Thoracic aorta (tissue), 2 donors: ENCODE measurements at places on chromosomes 3 and 15.

DNA sequence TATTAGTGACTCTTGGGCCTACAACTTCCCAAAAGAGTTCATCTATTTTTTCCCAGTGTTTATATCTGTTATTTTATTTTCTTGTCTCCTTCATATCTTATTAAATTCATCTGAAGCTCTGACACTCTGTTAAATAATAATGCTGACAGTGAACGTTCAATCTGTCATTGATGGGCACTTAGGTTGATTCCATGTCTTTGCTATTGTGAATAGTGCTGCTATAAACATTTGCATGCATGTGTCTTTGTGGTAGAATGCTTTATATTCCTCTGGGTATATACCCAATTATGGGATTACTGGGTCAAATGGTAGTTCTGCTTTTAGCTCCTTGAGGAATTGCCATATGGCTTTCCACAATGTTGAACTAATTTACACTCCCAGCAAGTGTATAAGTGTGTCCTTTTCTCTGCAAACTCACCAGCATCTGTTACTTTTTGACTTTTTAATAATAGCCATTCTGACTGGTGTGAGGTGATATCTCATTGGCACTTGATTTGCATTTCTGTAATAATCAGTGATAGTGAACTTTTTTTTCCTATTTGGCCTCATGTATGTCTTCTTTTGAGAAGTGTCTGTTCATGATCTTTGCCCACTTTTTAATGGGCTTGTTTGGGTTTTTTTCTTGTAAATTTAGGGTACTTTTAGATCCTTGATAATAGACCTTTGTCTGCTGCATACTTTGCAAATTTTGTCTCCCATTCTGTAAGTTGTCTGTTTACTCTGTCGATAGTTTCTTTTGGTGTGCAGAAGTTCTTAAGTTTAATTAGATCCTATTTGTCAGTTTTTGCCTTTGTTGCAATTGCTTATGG lies 122.5 kb downstream of the LEKR1 start:
- no peak for DNase-seq

DNA sequence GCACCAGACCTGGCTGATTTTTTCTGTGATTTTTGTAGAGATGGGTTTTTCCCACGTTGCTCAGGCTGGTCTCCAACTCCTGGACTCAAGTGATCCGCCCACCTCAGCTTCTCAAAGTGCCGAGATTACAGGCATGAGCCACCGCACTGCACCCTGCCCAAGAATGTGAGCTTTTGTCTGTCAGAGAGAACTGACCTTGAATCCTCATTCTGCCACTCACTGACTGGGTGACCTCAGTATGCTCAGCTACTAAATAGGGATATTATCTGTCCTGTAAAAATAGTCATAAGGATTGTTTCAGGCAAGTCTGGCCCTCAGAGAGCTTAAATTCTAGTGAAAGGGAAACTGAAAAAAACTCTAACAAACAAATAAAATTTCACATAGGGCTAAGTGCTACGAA lies 2.1 kb upstream of the RFT1 start:
- no peak for DNase-seq

GRCh38 chr15:74470631-74471395 lies 9.9 kb upstream of the UBL7 start:
- no peak for DNase-seq

DNA sequence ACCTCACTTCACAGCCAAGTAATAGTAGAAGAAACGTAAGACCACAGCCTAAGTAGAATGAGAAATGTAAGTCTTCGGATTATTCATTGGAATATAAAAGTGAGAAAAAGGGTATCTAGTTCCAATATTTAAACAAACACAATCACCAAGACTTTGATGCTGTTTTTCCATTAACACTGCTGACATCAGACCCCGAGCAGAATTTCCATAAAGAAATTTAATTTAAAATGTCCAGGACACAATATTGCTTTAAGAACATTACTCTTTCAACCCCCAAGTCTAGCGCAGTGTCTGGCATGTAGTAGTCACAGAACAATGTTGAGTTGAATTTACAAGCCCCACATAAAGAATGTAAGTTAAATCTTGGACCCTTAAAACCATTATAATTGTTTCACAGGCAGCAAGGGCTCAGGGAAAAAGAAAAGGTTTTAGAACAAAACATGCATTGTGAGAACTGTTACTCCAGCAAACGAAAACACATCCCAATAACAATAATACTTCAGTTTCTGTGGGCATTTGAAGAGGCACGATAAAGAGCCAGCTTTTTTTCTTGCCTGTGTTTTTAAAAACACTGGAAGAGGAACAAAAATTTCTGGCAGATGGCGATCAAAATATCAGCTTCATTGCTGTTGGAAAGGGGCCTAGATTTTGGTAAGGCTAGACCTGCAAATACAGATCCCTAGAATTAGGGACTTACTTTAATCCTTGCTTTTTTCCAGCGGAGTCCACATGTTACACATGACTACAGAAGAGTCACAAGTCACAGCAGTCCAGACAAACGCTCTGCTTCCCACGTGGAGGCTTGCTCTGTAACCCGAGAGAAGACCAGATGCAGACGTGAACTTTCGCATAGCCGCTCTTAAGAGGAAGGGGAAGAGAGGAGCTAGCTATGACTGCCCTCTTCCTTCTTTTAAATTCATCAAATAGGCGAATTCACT lies 77.9 kb upstream of the IGSF10 start:
- DNase-seq, result no peak

GRCh38 chr15:39204031-39204430 lies 376.8 kb upstream of the THBS1 start:
- no peak for DNase-seq

DNA sequence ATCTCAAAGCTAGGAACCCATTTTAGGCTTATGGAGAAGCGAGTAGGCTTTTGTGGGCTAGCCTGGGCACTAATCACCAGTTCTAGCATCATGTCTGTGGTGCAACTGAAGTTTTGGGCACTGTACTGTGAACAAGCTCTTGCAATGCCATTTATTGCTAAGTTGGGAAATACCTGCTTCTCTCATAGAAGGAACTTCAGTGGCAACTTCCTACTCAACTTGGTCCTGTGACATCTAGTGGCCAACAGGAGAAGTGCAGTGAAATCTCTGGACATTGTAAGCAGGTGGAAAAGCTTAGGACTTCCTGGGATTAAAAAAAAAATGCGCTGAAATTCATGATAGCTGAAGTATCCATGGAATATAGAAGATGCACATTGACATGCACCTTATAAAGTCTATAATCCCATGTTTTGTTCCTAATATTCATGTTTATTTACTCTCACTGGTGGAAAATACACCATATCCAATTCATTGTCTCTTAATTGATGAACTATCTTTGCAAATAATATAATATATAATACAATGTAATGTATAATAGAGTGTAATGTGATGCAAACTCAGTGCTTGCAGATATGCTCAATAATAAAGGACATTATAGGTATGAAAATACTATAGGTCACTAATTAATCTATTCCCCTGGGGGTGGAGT lies 6.5 kb upstream of the ALDH1A3 start:
- peak; percentile 28 for DNase-seq

DNA sequence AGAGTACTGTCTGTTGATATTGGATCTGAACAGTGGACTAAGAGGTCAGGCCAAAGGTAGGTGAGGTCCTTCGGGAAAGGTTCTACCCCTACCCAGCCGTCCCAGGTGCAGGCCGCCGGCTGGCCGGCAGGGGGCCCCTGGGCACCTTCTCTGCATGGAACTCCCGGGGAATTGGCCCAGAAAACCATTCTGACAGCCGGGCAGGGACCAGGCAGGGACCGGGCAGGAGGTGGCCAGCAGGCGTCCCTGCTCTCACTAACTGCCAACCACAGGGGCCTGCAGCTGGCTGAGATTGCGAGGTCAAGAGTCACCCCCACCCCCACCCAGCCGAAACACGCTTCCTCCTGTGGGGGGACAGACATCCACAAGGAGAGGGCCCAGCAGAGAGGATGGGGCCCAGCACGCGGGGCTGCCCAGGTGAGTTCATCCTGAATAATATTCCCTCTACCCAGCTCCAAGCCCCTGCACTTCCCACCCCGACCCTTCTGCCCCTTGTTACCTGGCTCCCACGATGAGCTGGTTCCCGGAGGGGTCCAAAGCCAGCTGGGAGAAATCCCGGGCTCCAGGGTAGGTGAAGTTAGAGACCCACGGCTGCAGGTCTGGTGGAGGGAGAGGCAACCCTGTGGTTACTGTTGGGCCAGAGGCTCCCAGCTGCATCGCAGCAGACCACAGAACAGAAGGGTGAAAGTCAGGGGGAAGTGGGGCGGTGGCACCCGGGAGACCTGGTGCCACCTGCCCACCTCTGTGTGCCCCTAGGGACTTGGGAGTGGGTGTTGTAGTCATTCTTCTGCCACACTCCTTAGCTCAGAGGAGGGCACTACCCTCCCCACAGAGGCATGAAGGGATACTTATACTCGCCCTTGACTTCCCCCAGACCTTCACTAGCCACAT lies 84.4 kb downstream of the SEMA5B start:
- peak; percentile 41 for DNase-seq

DNA sequence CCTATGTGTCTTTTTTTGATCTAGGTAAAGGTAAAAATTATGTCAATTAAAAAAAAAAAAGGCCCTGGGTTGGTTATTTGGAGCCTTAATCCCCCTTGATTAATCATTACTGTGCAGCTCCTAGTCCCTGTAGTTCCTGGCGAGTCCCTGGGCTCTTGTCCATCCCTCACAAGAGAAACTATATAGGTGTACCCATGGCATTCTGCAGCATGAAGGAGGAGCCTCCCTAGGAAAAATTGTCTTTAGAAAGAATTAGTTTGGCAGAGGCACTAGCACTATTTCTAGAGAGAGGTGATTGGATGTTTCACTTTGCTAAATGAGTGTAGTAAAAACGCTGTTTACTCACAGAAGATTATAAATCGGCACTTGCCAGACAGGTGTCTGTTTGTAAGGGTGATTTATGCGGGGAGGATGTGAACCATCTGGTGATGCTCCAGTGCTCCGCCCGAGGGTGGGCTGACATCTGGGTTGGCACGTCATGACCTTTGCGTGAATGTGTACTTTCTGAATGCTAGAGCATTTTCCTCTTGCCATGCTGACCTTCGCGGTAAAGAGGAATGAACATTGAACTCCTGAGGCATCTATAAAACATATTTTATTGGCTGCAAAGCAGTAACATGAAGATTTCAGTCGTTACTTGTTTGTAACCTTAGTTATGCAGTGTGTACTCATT lies 12.6 kb downstream of the PLCL2 start:
- no peak for DNase-seq

DNA sequence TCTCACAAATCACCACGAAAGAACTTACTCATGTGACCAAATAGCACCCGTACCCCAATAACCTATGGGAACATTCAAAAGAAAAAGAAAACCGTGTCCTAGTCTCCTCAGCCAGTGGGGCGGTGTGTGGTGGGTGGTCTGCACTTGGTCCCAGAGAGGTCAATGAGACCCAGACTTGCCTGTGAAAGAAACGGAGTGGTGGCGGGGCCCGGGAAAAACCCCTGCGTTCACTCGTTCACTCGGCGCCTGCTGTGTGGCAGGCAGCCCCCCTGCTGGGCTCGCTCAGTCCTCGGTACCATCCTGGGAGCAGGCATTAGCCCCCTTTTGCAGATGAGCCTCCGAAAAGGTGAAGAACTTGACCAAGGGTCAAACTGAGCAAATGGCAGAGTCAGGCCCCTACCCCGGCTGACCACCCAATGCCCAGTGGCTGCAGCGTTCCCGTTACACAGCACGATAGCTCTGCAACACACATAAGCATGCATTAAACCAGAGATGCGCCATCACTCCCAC lies 36.0 kb downstream of the ZDHHC19 start:
- no peak for DNase-seq

- DNase-seq, result no peak
Measured at GRCh38 chr3:67920969-67921368, 266.6 kb upstream of the SUCLG2 start.

DNA sequence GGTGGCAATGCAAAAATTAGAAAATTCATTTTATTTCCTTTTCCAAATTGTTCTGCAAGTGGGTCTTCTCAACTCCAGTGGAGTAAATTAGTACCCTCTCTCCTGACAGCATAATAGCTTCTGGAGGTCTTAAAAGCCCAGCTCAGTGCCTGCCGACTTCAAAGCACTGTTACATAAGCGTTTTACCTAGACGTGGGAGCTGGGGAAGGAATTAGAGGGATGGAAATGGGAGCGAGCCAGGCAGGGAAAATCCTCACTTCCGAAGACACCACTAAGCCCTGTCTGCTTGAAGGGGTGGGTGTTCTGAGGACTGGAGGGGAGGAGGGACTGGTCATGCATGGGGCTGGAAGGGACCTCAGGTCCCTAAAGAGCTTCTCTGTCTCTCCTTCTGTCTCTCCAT lies 77.2 kb upstream of the SLC6A1 start:
- DNase-seq, result no peak

- DNase-seq, result no peak
Measured at GRCh38 chr15:25235391-25235790, 203.4 kb downstream of the UBE3A start.

DNA sequence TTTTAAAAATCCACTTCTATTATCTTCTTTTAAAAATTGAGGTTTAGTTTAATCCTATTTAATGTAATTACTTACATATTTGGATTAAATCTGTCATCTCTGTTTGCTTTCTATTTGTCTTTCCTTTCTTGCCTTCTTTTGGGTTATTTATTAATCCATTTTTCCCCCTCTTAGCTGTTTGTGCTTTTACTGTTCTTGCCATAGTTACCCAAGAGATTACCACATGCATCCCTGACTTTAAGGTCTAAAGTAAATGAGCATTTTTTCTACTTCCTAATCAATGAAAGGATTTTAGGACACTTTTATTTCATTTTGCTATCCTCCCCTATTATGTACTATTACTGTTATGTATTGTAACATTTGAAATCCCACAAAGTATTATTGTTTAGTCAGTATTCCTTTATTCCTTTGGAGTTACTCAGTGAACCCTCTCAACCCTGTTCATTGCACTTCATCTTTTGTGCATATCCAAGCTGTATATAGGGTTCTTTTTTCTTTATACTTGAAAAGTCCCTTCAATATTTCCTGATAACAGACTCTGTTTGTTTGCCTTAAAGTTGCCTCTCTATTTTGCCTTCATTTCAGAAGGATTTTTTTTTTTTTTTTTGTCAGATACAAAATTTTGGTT lies 62.7 kb downstream of the MEF2A start:
- DNase-seq, result no peak

DNA sequence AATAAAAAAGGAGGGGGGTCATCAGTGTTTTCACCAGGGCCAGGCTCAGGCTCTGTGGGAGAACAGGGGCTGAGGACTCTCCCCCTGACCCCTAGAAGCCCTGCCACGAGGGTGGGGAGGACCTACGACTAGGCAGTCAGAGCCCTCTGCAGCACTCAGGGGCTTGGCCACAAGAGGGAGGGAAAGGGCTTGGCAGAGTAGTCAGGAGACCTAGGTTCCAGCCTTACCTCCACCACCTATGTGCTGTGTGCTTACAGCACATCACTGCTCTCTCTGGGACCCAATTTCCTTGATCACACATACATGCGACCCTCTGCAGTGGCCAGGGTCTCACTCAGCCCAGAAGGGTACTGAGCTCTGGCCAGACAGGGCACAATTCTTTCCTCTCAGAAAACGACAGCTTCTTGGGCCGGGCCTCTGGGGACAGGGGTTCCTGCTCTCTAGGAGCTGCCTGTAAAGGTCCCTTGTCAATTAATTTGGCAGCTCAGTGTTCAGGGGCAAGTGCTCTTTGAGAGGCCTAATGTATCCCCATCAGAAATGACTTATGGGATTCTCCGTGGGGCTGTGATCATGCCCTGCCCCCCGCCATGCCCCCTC lies 16.4 kb upstream of the SKIC8 start:
- no peak for DNase-seq
